ENCODE measurements at places on chromosomes 1 and 21.

GRCh38 chr1:90712915-90713730 is 4.0 kb downstream of the BARHL2 start:
- DNase-seq: no peak

- DNase-seq: no peak
Measured at GRCh38 chr21:31945546-31945945, 72.7 kb downstream of the HUNK start.

GRCh38 chr1:101603726-101604125 is 366.9 kb downstream of the S1PR1 start:
- DNase-seq: no peak

GRCh38 chr1:85297855-85298629 is 21.6 kb upstream of the BCL10 start:
- peak; percentile 99 for DNase-seq

- no peak for DNase-seq
Measured at GRCh38 chr1:71393301-71393700, 312.5 kb upstream of the ZRANB2 start.

DNA sequence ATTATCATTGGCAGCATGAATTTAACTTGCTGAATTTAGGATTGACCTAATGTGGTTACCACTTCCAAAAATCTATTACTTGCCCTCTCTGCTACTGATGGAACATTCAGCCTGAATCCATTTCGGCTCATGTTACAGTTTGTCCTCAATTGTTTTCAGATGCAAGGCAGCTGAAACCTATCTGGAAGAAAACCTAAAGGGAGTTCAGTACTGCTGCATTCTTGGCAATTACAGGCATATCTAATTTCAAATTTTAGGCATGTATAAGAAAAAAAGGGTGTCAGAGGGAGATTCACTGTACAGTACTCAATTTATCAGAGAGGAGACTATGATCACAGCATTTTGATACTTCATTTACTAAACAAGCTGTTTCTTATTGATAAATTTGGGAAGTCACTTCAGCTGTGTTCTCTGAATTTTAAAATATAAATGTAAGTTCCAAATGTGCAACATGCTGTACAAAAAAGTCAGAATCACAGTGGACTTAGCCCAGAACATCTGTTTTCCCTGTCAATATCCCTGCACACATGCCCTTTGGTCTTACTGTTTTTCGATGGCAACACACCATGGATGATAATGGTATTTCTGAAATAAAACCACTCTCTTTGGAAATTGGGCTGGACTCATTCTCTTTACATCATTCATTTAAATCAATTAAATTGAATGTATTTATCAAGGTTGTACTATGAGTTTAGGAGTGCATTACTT is 651.6 kb upstream of the ADGRL4 start:
- DNase-seq: no peak

GRCh38 chr1:57464756-57465155 is 40.9 kb upstream of the DAB1 start:
- no peak for DNase-seq

DNA sequence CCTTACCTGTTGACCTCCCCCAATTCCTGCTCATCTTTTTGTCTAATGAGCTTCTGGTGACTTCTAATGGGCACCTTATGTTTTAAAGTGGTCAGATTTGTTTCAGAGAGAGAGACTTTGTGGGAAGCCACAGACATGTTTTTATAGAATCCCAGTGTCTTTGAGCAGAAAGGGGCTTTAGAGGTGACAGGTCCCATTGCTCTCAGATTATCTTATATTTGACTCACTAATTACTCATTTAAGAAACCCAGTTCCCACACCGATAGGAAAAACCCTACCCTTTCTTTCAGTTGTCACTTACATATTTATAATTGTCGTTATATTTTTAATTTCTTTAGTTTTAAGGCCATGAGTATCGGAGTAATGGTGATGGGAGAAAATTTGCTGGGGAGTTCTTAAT is 215.5 kb downstream of the CAMTA1 start:
- no peak for DNase-seq

DNA sequence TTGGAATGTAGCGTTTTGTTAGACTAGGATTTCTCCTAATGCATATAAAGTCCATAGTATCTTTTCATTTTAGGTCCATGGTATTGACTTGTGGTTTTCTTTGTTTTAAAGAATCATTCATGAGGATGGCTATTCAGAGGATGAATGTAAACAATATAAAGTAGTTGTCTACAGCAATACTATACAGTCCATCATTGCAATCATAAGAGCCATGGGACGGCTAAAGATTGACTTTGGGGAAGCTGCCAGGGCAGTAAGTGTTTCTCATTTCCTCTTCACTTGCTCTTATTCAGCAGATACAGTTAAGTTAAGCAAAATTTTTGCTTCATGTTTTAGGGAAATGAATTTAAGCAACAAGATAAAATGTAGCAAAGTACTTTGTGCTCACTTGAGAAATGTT is 25.4 kb downstream of the GNAI3 start:
- DNase-seq: no peak

DNA sequence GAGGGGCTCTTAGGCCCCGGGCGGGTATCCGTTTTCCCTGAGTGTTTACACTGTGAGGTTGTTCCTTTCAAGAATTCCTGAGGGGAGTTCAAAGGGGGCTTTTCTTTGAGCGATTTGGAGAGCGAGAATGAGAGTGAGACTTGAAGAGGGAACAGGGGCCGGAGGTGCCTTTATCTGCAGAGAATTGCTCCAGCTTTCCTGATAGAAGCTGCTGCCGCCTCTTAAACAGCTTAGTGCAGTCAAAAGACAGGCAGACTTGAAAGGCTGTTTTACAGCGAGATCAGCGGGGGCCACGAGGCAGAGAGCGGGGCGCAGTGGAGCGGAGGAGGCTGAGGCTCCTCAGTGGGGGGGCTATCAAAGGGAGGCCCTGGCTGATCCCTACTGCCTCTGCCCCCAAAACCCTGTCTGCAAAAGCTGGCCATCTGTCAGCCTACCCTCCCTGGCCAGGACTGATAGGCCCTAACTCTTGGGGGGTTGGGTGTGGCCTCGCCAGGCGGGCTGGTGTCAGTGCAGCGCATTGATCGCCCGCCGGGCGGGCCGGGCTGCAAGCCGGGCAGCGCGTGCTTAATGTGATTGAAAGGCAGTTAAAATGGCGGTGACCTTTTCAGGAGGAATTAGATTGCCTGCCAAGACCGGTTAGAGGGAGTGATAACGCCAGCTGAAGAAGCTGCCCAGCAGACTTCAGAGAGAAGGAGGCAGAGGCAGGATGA is 36.4 kb downstream of the TMEM53 start:
- no peak for DNase-seq

DNA sequence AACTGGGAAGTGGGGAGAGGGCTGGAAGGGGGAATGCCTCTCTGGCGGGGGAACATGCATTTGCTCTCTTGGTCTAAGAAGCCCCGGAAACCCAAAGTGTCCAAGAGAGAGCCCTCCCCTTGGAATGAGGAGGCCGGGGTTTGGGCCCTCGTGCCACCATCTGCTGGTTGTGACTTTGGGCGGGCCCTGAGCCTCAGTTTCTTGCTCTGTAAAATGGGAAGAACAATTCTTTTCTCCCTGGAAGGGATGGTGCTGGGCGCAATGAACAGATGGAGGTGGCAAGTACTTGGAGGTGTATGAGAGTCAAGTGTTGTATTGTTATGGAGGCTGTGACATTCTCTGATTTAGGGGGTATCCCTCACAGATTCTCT is 69.9 kb upstream of the TARDBP start:
- DNase-seq: no peak

DNA sequence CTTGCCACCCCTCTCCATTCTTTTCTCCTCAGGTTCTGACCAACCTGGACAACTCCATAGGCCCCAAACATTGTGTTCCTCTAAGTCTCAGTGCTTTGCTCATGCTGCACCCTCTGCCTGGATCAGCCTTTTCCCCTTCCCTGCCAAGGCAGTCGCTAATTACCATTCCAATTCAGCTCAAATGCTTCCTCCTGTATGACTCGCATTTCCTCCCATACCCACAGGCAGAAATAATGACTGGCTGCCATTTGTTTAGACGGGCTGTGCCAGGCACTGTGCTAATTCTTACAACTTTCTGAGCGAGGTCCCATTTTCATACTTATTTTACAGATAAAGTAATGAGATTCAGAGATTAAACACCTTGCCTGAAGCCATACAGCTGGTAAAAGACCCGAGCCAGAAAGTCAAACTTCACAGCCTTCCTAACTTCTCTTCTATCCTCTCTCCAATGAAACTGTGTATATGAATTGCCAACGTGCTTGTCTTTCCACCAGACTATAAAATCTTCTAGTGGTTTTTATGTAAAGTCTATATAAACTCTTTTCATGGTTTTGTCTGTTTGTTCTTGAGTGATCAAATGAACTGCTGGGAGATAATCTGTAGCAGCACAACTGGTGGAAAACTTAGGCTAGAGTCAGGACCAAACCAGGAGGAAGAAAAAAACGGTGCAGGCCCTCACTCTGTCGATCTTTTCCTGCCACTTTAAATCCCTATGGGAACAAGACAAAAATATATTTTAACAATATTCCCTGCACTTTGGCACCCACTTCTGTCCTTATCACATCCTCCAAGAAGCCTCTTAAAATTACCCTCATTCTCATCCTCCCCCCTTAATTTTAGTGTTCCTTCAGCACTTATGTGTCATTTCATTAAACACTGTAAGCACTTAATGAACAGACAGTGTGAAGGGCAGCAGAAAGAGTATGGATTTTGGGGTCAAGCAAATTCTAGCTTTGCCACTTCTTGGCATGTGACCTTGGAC is 33.7 kb downstream of the RAB3B start:
- DNase-seq: peak; percentile 57

- DNase-seq: no peak
Measured at GRCh38 chr1:187477103-187477502, 648.4 kb downstream of the PLA2G4A start.

DNA sequence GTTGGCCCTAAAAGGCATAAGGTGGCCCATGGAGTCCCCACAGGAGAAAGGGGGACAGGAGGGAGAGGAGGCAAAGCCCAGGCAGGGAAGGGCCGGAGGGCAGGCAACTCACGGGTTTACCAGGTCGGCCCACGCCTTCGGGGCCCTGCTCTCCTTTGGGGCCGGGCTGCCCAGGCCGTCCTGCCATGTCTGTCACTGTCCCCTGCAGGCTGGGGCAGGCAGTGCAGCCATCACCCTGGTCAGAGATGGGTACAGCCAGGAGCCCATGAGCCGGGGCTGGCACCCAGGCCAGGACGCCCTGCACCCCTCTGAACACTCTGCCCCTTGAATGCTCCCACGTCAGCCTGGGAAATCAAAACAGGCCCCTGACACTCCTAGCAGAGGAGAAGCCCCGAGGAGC is 19.8 kb downstream of the COL16A1 start:
- no peak for DNase-seq

DNA sequence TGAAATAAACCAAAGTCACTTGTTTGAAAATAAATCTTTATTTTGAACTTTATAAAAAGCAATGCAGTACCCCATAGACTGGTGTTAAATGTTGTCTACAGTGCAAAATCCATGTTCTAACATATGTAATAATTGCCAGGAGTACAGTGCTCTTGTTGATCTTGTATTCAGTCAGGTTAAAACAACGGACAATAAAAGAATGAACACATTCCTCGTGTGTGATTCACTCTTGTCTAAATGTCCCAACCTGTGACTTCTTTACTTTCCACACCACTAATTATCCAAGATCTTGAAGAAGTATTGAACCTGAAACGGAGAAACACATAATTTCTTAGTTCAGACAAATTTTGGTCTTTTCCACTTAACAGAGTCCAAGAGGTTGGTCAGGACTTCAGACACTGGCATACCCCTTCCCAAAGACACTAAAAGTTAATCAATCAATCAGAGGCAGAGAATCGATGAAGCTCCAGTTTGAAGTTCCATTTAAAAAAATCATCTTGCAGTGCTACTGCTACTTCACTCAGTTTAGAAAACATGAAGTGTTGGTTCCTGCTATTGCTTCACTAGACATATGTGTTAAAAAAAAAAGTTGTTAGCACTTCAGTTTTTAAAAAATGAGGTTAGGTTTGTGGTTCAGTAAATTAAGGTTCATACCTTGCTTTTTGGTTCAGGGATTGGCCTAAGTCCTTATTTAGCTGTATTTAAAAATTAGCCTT is 26.2 kb downstream of the ATP1B1 start:
- no peak for DNase-seq

- DNase-seq: no peak
Measured at GRCh38 chr1:61626816-61627215, 98.1 kb downstream of the TM2D1 start.

- DNase-seq: no peak
Measured at GRCh38 chr1:108851567-108851966, 5.3 kb downstream of the AKNAD1 start.

- no peak for DNase-seq
Measured at GRCh38 chr1:57249511-57249910, 174.3 kb downstream of the DAB1 start.

DNA sequence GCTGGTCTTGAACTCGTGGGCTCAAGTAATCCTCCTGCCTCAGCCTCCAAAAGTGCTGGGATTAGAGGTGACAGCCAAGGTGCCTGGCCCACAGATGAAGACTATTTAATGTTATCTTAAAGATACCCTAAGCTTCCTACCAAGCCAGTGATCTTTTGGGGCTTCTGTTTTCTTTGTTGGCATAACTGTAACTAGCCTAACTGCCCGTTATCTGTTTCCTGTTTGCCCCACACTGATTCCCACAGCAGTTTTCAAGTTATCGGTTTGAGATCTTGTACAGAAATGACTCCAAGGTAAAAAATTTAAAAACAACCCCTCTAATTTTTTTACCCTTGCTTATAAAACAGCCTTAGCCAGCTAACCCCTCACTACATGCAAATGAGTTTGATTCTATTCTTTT is 12.4 kb downstream of the SELL start:
- DNase-seq: no peak

All from RPMI7951 (cell line).